Activated CD4-positive, alpha-beta T cell treated with anti-CD3 and anti-CD28 coated beads, Interleukin-10, Interleukin-2, amounts not matched to agents 100 ng/mL and 50 ng/mL, durations not matched to agents 16 hours and 8 hours (primary cell): ENCODE measurements at places on chromosomes 3 and 15.

DNA sequence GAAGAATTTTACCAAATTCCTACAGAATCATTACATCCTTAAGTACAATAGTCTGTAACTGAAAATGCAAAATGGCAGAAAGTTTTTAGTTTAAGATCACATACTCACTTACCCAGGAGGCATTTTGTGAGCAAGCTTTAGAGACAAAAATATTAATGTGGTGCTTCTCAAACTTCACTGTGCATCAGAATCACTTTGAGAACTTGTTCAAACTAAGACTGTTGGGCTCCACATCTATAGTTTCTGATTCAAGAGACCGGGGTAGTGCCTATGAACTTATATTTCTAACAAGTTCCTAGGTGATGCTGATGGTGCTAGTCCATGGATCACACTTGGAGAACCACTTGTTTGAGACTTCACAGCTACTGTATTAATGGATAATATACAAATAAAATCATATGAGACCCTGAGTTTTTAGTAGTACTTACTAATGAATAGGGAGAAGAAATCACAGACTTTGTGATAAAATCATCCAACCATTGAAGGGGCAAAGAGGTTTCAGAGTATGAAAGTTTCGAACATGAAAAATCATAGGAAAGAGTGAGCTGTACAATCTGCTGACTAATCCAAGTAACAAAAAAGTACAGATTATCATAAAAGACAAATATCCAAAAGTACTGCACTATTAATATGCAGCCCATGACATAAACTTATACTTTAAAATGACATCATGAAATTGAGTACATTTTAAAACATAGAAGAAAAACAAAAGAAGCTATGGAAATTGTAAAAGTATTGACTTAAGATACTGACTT lies 110.3 kb downstream of the ADAM10 start:
- DNase-seq, result no peak

DNA sequence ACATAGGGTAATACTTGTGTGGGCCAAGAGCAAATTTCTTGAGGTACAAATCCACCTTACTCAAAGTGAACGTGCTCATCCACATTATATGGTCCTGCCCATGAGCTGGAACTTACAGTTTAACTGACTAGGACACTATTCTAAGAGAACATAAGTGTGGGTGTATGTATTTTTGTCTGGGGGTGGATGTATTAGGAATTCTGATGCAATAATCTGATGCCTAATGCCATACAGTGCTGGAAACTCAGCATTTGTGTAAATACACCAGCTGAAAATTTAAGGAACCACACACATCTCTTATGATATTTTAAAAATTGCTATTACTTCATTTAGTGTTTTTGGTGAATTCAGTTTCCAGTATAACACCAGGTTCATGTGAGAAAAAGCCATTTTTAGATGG lies 1350.7 kb downstream of the ZPLD1 start:
- DNase-seq, result no peak

DNA sequence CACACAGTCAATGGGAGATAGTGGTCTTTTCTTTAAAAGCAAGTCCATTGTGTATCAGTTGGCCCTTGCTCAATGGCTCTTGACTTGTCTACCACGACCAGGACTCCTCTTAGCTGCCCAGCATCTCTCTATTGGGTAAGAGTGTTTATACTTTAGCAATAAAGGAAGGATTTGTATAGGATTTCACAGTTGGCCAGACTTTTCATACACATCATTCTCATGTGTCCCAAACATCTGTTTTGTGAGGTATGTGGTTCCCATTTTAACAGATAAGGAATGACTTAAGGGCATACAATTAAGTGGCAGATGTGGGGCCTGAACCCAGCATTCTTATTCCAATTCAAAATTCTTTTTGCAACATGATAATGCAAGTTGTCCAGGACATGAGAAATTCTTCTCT lies 191.5 kb downstream of the CHST2 start:
- DNase-seq, result no peak

- no peak for DNase-seq
Measured at GRCh38 chr3:9244495-9245183, 4.8 kb downstream of the SRGAP3 start.

DNA sequence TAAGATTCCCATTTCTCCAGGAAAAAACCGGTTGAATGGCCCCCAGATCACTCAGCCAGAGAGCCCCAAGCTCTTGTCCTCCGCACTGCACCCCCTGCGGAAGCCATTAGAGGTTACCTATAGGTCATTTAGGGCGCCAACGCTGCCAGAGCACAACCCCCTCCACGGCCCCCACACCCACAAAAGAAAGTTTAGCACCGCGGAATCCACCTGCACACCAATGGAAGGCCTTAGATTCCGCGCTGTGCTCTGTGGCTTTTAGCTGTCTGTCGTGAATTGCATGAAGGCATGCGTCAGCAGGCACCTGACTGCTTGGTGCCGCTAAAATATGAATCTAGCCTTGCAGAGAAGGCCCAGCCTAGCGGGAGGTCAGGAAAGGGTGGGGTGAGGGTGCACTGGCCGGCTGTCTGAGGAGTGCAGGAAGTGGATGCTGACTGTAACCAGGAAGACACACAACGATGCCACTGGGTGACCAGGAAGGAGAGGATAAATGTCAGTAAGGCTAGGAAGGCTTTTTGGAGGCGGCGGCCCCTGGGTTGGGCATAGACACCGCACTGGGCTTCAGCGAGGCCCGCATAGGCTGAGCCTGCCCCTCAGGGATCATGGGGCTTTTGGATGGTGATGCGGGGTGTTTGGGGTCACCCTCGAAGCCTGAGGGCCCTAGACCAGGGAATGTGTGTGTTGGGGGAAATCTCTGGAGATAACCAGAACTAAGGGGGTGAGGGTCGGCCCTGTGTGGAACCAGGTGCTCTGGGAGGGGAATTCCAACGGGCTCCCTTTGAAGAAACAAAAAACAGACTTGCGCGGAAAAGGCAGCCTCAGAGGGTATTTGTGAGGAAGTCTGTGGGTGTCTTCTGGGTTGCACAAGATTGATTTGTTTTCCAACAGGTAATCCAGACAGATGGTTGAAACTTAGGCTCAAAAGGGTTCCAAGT lies 976 bp upstream of the NUP210 start:
- peak; percentile 90 for DNase-seq

DNA sequence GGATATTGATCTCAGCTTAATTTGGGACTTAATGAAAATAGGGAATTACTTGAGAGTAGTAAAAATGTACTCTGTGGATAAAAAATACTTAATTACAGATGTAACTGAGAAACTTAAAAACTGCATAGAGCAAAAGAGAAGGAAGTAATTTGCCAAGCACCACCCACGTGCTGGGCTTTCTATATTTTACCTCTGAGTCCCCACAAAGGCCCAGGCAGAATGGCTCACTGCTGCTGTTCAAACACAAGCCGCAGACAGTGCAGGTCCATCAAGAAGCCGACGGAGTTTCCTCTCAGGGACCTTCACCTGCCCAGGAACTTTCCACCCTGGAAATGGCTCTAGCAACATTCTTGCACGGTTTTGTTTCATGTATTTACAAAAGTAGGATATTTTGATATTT lies 77.2 kb upstream of the TRPM1 start:
- DNase-seq, result no peak

DNA sequence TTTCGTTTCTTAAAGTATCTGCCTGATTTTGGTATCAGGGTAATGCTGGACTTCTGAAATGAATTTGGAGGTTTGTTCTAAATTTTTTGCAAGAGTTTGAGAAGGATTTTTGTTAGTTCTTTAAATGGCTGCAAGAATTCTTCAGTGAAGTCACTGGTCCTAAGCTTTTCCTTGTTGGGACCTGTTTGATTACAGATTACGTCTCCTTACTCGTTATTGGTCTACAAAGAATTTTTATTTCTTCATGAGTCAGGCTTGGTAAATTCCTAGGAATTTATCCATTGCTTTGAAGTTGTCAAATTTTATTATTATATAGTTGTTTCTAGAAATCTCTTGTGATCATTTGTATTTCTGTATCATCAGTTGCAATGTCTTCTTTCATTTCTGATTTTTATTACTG lies 196.0 kb downstream of the DPH6 start:
- DNase-seq, result no peak

- no peak for DNase-seq
Measured at GRCh38 chr3:73448761-73449301, 175.9 kb downstream of the PDZRN3 start.

- DNase-seq, result no peak
Measured at GRCh38 chr3:61582287-61582686, 20.9 kb downstream of the PTPRG start.

- no peak for DNase-seq
Measured at GRCh38 chr3:156763931-156764720, 62.0 kb upstream of the LEKR1 start.

DNA sequence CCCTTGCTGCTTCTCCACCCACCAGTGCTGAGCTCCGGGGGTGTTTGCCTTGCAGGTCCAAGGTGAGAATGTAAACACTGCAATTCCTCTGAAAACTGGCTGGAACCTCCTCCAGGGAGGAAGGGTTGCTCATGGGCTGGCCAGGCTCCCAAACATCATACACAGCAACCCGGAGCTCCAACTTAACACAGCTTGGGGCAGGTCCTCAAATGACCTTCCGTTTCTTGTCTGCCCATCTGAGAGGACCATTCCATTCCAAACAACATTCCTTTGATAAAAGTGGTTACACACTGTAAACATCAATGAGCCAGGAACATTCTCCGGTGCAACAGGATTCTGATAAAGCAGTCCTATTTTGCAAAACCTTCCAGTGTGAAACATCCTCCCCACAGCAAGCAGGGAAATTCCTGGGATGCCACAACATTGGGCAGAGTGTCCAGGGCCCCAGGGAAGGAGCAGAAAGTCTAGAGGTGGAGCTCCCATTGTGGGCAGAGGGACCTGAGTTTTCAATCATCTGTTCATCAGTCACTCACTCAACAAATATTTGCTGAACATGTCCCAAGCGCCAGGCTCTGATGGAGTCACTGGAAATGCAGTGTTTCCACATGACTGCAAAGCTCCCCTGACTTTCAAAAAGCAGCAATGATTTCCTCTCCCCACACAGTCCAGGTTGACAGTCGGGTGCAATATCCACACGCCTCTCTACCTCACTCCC lies 7.3 kb upstream of the HEG1 start:
- DNase-seq, result no peak

DNA sequence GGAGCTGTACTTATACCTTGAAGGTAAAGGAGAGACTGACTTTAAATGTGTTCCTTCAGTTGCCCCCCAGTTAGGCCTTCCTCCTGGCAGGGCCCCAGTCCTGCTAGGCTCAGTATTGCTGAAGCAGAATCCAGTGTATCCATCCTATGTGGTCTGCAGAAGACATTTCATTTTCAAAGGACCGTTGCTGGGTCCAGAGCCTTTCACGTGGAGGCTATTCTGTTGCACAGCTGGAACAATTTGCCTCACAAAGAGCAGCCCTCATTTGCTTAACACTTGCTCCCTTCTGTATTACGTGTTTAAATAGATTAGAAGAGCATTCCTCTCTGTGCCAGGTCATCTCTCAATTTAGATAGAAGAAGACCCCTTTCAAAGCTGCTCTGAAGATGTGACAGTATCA lies 78.9 kb upstream of the CFAP20DC start:
- no peak for DNase-seq

DNA sequence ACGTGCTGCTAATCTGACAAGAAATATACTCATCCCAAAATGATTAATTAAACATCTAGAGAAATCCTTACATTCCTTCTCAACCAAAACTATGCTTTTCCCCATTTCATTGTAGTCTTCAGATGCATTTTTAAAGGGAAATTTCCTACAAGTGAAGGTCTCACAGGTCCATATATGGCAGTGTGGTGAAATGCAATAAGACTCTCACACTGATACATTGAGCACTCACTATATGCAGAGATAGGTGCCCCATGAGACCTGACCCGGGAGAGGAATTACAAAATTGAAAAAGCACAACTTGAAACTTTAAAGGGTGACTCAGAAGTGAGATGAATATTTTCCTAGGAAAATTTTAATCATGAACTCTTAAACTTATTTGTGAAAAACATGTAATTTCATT lies 629.2 kb upstream of the NAALADL2 start:
- no peak for DNase-seq

DNA sequence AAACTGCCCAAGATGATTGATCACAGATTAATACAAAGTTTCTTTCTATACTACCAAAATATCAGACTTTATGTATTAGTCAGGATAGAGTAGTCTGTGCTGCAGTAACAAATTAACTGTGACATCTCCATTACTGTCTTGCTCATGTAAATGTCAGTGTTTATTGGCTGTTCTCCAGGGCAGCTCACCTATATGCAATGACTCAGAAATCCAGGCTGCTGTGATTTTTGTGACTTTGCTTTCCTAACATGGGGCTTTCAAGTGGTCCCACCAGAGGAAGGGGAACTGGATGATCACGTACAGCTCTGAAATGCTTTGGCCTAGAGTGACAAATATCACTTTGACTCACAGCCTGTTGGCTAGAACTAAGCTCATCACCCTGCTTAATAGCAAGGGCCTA lies 12.9 kb downstream of the PLS1 start:
- peak; percentile 5 for DNase-seq

DNA sequence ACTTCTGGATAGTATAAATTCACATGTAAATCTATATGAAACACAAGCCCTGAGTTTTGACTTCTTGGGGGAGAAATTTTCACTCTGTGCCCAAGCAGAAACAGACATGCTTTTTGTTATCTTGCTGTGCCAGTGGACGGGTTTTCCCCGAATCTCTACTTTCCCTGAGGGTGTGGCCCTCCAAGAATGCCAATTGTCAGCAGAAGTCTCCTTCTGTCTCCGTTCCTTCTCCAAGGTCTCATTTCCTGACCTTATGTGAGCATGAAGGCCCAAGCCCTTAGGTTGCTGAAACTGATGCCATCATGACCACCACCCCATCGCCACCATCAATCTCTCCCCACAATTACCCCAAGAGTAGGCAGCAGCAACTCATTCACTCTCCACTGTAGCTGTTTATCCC lies 253.8 kb downstream of the XXYLT1 start:
- DNase-seq, result no peak

DNA sequence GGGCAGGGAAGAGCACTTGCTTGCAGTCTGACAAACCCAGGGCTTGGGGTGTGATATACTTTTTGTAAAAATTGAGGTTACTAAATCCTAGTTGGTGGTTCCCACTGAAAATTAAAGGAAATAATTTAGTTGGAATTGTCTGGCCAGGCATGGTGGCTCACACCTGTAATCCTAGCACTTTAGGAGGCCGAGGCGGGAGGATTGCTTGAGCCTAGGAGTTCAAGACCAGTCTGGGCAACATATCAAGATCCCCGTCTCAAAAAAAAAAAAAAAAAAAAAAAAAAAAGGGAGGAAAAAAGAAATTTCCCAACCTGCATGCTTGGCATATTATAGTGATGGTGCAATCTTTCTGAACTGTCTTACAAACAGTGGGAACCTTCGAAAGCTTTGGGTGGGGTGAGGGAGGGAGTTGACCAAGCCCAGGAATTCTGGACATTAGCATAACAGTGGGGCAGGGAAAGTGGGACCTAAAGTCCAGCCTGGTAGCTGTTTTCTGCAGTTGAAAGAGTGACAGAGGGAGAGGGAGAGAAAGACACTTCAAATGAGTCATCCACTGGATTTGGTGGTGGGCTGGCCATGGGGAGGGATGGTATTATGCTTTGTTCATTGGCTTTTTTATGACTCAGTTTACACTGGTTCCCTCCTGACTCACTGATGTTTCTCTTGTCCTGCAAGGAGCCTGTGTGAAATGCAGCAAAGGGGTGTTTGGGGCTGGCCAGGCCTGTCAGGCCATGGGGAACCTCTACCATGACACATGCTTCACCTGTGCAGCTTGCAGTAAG lies 41.1 kb downstream of the LIMD1 start:
- DNase-seq, result no peak

GRCh38 chr3:35565048-35565447 lies 74.3 kb upstream of the ARPP21 start:
- no peak for DNase-seq
